ENCODE measurements at places on chromosomes 6 and 20. TPM values are rescaled to one million over a fixed set of nuclear protein-coding genes. Genes with fewer than 3 reads are reported as not detected.

Gene PAX1
- total RNA-seq, result not detected

- DNase-seq, result no peak
Observed at GRCh38 chr6:157410045-157410444, 29.1 kb downstream of the ZDHHC14 start.

- DNase-seq, result no peak
Observed at GRCh38 chr6:41027241-41027640, 11.8 kb downstream of the UNC5CL start.

DNA sequence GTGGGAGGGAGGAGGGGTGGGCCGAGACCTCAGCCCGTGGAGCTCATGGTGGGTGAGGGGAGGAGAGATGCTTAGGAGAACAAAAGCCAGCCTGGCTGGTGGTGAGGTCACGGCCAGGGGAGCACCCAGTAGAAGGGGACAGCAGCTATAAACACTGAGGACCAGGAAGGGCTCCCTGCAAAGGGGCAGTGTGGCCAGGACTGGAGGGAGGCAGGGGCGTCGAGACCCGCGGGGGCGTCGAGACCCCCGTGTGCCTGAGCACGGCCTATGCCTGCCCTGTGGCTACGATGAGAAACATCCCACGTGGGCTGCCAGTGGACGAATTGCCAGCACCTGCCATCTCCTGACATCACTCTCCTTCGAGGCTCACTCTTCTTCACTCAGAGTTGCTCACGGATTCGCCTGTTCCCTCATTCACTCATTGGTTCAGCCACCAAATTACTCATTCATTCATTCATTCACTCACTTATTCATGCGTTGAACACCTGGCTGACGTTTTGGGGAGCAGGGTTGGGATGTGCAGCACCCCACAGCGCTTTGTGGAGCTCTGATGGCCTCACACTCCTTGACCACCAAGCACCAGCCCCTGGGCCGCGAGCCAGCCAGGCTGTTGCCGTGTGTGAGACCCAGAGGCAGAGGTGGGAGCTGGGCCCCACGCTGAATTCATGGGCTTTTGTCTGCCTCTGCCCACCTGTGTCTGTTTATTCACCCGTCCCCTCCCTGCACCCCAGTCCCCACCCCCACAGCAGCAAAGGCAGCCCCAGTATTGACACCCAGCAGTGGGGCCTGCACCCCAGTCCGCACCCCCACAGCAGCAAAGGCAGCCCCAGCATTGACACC lies 61.2 kb upstream of the BHLHE23 start:
- DNase-seq, result no peak

Gene TSPYL1
- total RNA-seq, result 94.3 TPM

GRCh38 chr20:12067686-12068085 lies 150.0 kb downstream of the BTBD3 start:
- DNase-seq, result no peak

DNA sequence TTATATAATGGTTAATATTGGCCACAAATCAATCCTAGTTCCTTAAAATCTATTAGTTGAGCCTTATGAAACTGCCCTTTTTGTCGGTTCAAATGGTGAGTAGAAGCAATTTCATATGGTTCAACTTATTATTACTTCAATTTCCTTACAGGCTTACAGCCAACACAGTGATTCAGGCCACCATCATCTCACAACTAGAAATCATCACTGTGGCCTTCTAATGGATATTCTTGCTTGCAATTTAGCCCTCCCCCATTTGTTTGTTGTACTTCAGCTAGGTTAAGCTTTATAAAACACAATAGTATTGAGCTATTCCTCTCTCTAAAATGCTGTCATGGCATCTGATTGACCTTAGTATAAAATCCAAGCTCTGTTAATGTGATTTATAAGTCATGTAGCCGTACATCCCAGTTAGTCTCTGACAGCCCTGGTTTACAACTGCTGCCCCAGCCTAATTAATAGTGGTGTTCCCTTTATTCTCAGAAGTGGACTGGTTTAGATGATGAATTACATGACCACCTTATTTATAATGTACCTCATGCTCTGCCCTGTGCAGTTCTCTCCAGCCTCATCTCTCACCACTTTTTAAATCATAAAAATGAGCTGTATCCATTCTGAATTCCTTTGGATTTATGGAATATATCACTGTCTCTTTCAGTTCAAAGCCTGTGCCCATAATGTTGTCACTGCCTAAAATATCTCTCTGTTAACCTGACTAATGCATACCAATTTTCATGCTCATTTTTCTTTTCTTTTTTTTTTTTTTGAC lies 36.7 kb downstream of the LAMA2 start:
- DNase-seq, result no peak

Gene PRDM13
- not detected for total RNA-seq

Gene TSPYL4
- 8.3 TPM for total RNA-seq

- DNase-seq, result no peak
Observed at GRCh38 chr6:81265106-81265505, 487.4 kb downstream of the TENT5A start.

DNA sequence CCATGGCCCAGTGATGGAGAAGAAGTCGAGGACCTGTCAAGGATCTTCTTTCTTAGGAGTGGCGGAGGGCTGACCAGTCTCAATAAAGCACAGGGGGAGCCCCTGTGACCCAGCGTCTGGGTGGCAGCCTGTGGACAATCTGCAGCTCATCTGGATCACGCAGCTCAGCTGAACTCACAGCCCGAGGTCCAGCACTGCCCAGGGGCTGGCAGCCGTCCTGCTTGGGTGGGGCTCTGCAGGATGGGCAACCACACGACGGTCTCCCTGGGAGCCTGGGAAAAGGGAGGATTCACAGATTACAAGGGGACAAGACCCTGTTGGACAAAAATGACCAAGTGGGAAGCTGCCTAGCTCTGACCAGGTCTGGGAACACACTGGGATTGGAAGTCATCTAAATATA lies 110.8 kb downstream of the MYLK4 start:
- no peak for DNase-seq

Gene TAGAP
- total RNA-seq, result 1.1 TPM

GRCh38 chr6:11744753-11745152 lies 33.9 kb downstream of the ADTRP start:
- peak; percentile 67 for DNase-seq

DNA sequence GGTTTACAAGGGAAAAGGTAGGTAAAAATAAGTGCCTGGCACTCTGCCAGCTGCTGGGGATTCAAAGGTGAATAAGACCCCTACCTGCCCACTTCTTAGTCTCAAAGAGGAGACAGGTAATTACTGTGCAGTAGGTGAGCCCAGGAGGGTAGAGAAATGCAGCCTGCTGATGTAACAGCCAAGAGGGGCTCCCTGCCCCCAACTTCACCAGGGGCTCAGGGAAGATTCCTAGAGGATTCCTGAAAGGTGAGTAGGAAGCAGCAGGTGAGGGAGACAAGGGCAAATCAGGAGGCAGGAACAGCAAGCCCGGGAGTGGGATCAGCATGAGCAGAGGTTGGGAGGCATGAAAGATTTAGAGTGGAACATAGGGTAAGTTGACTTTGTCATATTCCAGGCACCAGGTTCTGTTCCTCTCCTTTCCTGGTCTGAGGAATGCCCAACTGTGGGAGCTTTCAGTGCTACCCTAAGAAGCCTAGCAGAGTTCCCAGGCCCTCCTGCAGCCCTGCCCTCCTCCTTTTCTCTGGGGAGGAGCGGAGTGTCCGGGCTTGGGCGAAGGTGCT lies 258.1 kb downstream of the LRFN2 start:
- DNase-seq, result no peak

Gene SLC17A1
- total RNA-seq, result not detected

- DNase-seq, result no peak
Observed at GRCh38 chr6:11374036-11375010, 141.9 kb upstream of the NEDD9 start.

GRCh38 chr6:81938014-81938856 lies 185.8 kb upstream of the TENT5A start:
- peak; percentile 25 for DNase-seq

DNA sequence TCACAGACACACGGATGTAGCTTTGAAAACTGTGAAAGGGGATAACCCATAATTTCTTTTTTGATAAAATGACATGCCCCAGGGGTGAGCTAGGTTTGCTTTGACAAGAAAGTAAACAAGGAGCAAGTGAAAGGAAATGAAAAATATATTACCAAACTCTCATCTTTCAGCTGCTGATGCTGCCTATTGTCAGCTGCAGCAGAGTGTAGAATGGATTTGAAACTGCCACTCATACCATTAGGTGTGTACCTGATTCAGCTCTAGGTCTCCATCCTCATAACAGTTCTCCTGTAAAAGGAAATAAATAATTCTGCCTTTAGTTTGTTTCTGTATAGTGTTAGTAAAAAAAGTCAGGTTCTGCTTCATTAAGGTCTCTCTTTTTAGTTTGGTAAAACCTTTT lies 415.1 kb upstream of the MARCKS start:
- DNase-seq, result no peak

DNA sequence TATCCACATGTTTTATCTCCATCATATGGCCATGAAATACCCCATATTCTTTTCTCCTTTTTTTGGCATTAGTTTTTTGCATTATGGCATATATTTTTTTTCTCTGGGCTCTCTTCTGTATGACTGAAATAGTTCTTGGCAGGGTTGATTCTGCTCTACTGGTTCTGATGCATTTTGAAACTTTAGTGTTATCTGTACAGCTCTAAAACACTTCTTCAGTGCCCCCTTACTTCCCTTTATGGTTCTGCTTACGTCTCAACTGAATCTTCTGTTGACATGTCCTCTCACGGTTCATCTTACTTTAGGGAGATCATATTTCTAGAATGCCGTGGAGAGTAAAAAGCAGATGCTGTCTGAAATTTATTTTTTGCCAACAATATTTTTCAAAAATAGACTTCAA lies 23.2 kb upstream of the TXNDC5 start:
- DNase-seq, result no peak

DNA sequence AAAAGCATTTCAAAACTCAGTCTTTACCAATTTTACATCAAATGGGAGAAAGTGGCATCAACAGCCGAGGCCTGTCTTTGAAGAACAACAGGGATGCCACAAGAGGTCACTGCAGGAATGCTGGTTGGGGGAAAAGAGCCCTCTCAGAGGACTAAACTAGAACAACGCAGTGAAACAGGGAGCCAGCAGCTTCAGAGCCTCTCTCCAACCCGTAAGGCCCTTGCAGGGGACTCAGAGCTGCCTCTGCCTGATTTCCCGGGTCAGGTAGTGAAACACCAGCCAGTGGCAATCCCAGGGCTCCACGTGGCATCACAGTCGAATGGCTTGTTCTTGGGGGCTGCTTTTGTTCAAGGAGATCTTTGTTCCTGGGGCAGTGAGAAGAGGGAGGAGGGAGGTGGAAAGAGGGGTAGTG lies 55.0 kb upstream of the KCNK16 start:
- peak; percentile 49 for DNase-seq

GRCh38 chr6:39225543-39225942 lies 3.7 kb downstream of the KCNK5 start:
- peak; percentile 87 for DNase-seq

- DNase-seq, result peak; percentile 43
Observed at GRCh38 chr6:11938285-11938890, 73.7 kb upstream of the HIVEP1 start.

DNA sequence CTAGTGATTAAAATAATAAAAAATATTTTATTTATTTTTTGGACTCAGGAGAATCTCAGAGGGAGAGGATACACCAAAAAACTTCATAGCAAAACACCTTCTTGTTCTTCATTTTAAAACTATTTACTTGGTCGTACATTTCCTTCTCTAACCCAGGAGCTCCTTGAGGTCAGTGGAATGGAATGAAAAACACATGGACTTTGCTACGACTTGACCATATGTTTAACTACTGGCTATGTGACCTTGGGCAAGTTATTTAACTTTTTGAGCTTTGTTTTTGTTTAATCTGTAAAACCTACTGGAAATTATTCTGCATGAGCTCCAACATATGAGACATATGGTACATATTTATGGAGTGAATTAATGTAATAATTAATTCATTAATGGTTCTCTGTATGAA lies 1005.5 kb upstream of the CITED2 start:
- DNase-seq, result no peak

DNA sequence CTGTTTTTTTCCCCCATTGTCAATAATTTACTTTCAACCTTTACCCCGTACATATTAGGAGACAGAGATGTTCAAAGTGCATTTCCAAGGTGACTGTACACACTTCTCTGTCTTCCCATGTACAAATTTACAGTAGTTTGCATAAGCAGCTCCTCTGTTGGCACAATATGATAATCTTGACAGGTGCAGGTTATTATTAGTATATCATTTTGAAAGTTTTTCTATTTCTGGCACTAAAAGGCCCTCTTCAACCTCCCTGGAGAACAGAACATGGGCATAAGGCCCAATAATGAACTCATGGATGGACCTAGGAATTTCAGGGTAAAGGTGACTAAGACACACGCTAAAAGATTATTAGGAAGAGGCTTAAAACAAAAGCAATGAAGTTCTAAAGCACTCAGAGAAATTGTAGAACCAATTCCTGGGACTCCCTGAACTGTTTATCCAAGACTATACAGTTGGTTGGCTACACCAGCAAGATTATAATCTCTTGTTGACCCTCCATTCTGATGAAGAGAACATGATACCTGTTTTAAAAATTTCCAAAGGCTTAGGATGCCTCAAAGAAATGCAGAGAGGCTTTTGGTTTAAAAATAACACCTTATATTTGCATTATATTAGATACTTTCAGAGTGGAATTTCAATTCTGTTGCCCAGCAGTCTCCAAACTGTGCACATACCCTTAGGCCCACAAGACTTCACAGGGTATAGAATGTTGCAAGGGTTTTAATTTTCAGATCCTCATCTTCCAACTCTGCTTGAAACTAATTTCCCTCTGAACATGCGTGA lies 1.1 kb downstream of the AIG1 start:
- DNase-seq, result no peak

All from colonic mucosa (tissue), 4 donors.